Endodermal cell (in vitro differentiated cells): ENCODE measurements at places on chromosomes 2 and 18. TPM values are rescaled to one million over a fixed set of nuclear protein-coding genes. Genes with fewer than 3 reads are reported as not detected.

GRCh38 chr18:55523001-55523400, 65.0 kb downstream of the TCF4 start:
- DNase-seq = no peak
- H3K27ac ChIP-seq = no peak overlapping the region
- no peaks in the 10 kb centered on the region for H3K27me3 ChIP-seq

- H3K36me3 ChIP-seq = no peaks in the 10 kb centered on the region
- H3K4me1 ChIP-seq = peaks cover 9% of the 10 kb centered on the region
- no peak overlapping the region for H3K27ac ChIP-seq
- no peaks in the 10 kb centered on the region for H3K27me3 ChIP-seq
Measured at GRCh38 chr2:187502467-187502866, 51.8 kb downstream of the TFPI start.

RAB31 gene
- 15.2 and 20.3 TPM in 2 replicates for total RNA-seq

TGFA gene
- total RNA-seq = 1.6 to 3.4 TPM (median 3.2 TPM) in 3 replicates
